ENCODE measurements at places on chromosomes 12 and 14. TPM values are rescaled to one million over a fixed set of nuclear protein-coding genes. Genes with fewer than 3 reads are reported as not detected.

CEBPE gene
- 0.50 TPM for total RNA-seq

COX8C gene
- not detected for total RNA-seq

DNA sequence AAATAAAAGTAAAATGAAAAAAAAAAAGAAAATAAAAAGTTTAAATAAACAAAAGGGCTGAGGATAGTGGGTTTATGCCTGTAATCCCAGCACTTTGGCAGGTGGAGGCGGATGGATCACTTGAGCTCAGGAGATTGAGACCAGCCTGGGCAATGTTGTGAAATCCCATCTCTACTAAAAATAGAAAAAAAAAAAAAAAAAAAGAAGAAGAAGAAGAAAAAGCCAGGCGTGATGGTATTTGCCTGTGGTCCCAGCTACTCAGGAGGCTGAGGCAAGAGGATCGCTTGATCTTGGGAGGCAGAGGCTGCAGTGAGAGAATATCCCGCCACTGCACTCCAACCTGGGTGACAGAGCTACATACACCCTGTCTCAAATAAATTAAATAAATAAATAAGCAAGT is 3.9 kb downstream of the TAOK3 start:
- no peak overlapping the region for H3K4me3 ChIP-seq
- peaks cover 3% of the 10 kb centered on the region for H3K27me3 ChIP-seq
- no peak overlapping the region for H3K27ac ChIP-seq
- no peaks in the 10 kb centered on the region for H3K36me3 ChIP-seq

- no peaks in the 10 kb centered on the region for H3K4me1 ChIP-seq
- H3K4me3 ChIP-seq, result no peak overlapping the region
- no peaks in the 10 kb centered on the region for H3K27me3 ChIP-seq
- no peak for DNase-seq
- H3K36me3 ChIP-seq, result no peaks in the 10 kb centered on the region
- H3K27ac ChIP-seq, result no peak overlapping the region
Measured at GRCh38 chr12:70635755-70636154, 1.5 kb downstream of the PTPRB start.

ASCL1 gene
- total RNA-seq, result not detected

DNA sequence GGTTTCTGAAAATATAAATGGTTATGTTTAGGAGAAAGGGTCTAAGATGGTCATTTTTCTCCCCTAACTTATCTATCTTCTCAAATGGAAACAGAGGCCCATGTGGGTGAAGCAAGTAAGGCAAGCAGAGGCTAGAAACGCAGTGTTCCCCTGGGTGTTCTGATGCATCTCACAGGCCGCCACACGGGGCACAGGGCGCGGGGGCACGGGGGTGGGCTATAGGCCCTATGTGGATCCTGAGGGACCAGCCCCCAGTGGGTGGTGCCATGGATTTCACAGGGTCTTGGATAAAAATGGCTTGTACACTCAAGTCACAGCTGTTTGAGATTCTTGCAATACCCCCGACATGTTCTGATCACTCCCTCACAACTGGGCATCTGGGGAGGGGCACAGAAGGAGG is 17.7 kb downstream of the ACTN1 start:
- no peak for DNase-seq
- no peaks in the 10 kb centered on the region for H3K27me3 ChIP-seq
- peaks cover 22% of the 10 kb centered on the region for H3K36me3 ChIP-seq
- no peak overlapping the region for H3K27ac ChIP-seq

DNA sequence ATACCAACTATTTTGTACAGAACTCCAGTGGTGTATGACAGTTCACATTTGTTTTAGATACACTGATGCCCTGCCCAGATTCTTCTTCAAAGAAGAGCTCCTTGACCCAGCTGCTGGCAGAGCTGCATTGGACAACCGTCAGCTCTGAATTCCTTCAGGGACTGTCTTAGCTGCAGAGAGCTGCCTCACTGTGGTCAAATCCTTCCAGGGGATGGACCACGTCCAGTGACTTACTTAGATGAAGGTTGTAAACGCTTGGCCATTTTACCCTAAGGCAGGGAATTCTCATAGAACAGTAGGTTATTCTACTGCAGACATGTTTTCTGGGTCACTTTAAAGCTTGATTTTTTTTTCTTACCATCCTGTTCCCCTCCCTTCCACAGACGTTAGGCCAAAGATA is 905.0 kb upstream of the ATXN7L3B start:
- no peak overlapping the region for H3K4me3 ChIP-seq
- no peak overlapping the region for H3K27ac ChIP-seq
- H3K27me3 ChIP-seq, result no peaks in the 10 kb centered on the region

GRCh38 chr12:27003421-27004381 is 10.5 kb downstream of the TM7SF3 start:
- peaks cover 29% of the 10 kb centered on the region for H3K36me3 ChIP-seq
- H3K4me1 ChIP-seq, result peaks cover 26% of the 10 kb centered on the region
- H3K27me3 ChIP-seq, result no peaks in the 10 kb centered on the region
- no peak for DNase-seq
- no peak overlapping the region for H3K27ac ChIP-seq

DNA sequence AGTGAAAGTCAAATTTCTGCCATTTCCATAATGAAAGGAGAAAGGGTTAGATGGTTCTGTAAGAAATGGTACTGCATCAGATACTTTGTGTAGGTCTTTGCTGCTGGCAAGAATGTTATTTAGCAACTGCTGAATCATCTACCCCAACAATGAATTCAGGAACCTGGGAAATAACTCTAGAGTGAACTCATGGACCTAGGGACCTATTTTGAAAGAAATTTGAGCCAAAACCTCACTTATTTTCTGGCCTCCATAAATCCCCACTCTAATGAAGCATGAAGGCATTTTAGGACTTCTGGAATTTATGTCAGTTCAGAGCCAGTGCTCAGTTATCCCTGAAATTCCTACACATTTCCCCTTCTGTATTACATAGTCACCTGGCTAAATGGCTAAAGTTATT is 50.9 kb upstream of the CPNE8 start:
- H3K27me3 ChIP-seq, result no peaks in the 10 kb centered on the region
- no peak overlapping the region for H3K4me3 ChIP-seq
- no peak for DNase-seq
- H3K4me1 ChIP-seq, result no peaks in the 10 kb centered on the region
- no peak overlapping the region for H3K27ac ChIP-seq
- H3K36me3 ChIP-seq, result no peaks in the 10 kb centered on the region

EML5 gene
- total RNA-seq, result 1.7 TPM

CDK2 gene
- 130 TPM for total RNA-seq

GRCh38 chr12:25319233-25319984 is 68.7 kb upstream of the KRAS start:
- no peak overlapping the region for H3K27ac ChIP-seq
- no peak for DNase-seq
- no peaks in the 10 kb centered on the region for H3K27me3 ChIP-seq

GRCh38 chr12:96431067-96431466 is 30.8 kb upstream of the CDK17 start:
- peaks cover 7% of the 10 kb centered on the region for H3K36me3 ChIP-seq
- DNase-seq, result no peak
- H3K27ac ChIP-seq, result no peak overlapping the region
- H3K4me1 ChIP-seq, result peaks cover 54% of the 10 kb centered on the region
- no peaks in the 10 kb centered on the region for H3K27me3 ChIP-seq
- no peak overlapping the region for H3K4me3 ChIP-seq

DNA sequence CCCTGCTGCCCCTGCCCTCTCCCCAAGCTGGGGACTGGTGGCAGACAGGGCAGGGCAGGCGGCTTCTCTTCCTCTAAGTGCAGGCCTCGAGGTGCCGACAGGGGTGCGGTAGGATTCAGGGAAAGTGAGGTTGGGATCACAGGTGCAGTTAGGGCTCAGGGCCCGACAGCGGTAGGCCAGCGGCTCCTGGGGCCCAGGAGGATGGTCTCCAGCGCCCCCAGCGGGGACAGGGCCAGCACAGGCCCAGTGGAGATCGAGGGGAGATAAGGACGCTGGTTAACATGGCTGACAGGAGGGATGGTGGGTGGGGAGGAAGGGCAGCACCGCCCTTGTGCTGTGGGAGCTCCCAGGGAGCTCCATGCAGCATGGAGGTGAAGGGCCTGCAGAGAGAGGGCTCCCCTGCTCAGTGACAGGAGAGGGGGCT is 935 bp upstream of the CRIP1 start:
- peak; percentile 60 for DNase-seq
- peaks cover 13% of the 10 kb centered on the region for H3K36me3 ChIP-seq
- peak overlapping the region; percentile 37 for H3K27ac ChIP-seq
- H3K27me3 ChIP-seq, result no peaks in the 10 kb centered on the region
- peaks cover 50% of the 10 kb centered on the region for H3K4me1 ChIP-seq

Measured in activated CD8-positive, alpha-beta T cell treated with anti-CD3 and anti-CD28 coated beads, Interleukin-2, amount 10 ng/mL, durations not matched to agents 7 days and 5 days (primary cell).